ENCODE measurements at places on chromosomes 16 and 17.

- DNase-seq = no peak
Observed at GRCh38 chr16:8552487-8553221, 37.7 kb downstream of the TMEM114 start.

- peak; percentile 72 for DNase-seq
Observed at GRCh38 chr17:6651919-6652452, 424 bp downstream of the C17orf100 start.

DNA sequence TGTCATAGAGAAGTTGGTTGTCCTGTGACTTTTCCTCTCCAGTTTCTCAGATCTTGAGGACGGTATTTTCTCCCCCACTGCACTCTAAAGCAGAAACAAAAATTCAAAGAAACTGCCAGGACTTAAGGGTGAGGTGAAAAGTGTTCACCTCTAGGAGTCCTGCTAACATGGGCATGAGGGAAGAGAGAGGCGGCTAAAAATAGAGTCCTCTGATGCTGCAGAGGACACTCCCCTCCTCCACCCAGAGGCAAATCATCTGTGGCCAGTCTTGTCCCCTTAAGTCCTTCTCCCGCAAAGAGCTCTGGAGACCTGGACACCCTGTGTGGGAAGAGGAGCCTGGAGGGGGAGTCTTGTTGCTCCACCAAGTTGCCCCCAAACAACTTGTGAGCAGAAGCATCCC is 4.7 kb upstream of the DDX19A start:
- DNase-seq = no peak

DNA sequence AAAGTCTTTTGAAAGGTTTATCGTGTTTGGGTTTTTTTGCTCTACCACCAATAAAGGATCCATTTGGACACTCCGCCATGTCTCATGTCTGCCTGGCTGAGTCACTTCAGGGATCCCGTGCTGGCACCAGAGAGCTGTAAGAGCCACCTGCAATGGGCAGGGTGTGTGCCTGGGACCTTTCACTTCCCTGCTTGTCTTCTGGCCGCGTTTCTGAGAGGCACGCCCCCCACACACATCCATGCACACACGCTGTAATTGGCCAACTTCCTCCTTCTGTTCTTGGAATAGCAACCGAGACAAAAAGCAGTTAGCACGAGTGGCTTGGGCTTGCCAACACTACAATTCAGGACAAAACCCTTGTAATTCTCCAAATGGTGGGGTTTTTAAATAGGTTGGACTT is 9.8 kb upstream of the SOST start:
- peak; percentile 76 for DNase-seq

DNA sequence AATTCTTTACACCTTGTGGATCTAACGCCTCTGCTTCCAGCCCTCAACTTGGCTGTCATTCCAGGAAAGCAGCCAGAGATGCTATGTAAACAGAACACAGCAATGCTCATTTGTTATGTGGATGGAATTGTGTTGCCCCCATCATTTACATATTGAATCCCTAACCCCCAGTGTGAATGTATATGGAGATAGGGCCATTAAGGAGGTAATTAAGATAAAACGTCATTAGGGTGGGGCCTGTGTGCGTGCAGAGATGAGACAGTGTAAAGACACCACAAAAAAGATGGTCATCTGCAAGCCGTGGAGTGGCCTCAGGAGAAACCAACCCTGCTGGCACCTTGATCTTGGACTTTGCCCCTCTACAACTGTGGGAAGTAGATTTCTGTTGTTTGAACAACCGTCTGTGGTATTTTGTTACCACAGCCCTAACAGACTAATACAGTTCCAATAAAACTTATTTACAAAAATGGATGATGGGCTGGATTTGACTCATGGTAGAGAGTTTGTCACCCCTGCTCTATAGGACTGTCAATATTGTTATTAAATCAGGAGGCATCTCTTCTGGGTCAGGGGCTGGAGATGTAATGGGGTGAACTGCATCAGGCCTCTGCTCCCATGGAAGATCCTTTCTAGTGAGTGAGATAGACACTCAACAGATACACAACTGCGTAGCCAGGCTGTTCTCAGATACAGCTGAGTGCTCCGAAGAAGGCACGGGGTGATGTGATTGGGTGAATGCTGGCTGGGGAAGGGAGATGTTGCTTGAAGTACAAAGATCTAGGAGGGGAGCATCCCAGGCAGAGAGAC is 339.0 kb downstream of the SNX29 start:
- no peak for DNase-seq

DNA sequence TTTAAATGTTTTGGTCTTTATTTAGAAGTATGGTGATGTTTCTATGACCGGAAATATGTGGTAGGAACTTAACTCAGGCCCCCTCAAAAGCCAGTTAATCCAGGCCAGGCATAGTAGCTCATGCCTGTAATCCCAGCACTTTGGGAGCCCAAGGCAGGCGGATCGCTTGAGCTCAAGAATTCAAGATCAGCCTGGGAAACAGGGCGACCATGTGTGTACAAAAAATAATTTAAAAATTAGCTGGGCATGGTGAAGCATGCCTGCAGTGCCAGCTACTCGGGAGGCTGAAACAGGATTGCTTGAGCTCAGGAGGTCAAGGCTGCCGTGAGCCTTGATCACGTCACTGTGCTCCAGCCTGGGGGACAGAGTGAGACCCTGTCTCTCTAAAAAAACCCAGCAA is 10.3 kb downstream of the RSL1D1 start:
- no peak for DNase-seq

DNA sequence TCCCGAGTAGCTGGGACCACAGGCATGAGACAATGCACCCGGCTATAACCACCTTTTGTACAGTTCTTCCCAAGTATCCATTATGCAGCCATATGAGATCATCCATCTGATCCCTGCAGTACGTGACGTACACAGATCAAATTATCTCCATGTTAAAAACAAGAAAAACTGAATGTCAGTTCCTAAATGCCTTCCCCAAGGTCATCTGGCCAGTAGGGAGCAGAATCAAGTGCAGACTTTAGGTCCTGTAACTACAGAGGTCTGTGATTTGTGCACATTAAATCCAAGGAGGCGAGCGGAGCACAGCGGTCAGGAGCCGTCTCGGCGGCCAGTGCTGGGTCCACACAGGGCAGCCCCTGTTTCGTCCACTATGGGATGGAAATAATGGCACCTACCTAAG is 23.7 kb downstream of the ZCCHC14 start:
- no peak for DNase-seq

GRCh38 chr16:66484453-66485213 is 57.5 kb downstream of the BEAN1 start:
- DNase-seq = no peak

DNA sequence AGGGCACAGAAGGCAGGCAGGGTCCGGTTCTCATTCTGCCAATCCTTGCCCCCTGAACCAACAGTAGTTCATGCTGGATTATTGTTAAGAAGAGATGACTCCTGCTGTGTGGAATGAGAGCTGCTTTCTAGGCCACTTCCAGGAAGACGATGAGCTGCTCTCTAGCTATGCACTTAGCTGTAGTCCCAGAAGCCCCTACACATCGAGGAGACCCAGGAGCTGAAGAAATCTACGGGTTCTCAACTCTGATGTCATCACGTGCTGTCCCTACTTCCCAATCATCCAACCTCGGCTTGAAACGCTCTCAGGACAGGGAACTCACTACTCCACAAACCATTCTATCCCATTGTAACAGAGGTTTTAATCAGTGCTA is 29.0 kb upstream of the EMP2 start:
- DNase-seq = peak; percentile 89

- DNase-seq = peak; percentile 95
Observed at GRCh38 chr16:10579965-10580882, at the start of gene EMP2. Gene EMP2, minus strand, starts transcription at chr16:10580598. Its CDS starts 32,981 bp downstream, at chr16:10547617.

- DNase-seq = peak; percentile 21
Observed at GRCh38 chr17:52149626-52150025, 8.9 kb downstream of the CA10 start.

DNA sequence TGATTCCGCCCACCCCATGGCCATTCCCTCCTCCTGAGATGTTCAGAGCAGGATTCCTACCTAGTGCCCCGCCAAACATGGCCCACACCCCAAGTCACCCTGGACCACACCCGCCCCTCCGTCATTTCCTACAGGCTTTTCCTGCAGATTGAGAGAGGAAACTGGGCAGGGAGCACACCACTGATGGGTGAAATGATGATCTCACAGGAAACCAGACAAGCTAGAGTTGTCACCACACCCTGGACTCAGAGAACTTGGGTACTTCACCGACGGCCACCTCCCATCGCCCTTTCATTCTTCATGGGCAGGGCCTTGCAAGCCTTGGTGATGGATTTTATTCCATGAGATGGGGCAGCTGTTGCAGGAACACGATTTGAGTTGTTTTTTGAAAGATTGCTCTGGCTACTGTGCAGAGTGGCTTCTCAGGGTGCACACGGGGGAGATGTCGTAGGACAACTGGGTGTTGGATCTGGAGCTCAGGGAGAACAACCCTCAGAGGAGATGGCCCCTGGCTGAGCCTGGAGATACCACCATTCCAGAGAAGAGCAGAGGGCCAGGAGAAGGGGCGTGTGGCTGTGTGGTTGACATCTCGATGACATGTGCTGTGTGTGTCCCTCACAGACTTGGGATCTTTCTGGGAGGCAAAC is 7.4 kb upstream of the B9D1 start:
- no peak for DNase-seq

DNA sequence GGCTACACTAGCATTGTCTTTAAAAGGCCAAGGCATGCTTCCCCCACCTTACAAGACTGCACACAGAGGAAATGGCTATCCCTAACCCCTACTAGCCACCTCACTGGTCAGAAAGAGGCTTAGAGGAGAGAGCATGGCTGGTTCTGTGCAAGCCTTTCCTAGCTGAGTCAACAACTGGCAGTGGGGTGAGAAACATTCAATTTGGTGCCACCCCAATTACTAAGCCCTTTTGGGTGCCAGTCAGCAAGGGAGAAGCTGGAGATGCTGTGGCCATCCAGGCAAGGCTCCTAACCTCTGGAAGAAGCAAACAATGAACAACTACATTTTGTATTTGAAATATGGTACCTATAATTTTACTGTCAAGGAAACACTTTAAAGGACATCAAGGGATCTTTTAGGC is 4.7 kb upstream of the KAT7 start:
- no peak for DNase-seq

DNA sequence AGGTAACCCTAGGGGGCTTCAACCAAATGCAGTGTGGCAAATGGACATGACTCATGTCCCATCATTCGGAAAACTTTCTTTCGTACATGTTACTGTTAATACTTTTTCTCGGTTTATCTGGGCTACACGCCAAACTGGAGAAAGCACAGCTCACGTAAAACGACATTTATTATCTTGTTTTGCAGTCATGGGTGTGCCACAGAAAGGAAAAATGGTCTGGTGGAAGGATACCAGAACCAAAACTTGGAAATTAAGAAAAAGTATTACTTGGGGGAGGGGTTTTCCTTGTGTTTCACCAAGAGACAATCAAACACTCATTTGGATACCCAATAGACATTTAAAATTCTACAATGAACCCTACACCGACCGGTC is 23.6 kb downstream of the ALOX15B start:
- no peak for DNase-seq

GRCh38 chr17:81581758-81582157 is 29.6 kb upstream of the FAAP100 start:
- DNase-seq = no peak

GRCh38 chr17:30922235-30923030 is 688 bp downstream of the ADAP2 start:
- peak; percentile 21 for DNase-seq

DNA sequence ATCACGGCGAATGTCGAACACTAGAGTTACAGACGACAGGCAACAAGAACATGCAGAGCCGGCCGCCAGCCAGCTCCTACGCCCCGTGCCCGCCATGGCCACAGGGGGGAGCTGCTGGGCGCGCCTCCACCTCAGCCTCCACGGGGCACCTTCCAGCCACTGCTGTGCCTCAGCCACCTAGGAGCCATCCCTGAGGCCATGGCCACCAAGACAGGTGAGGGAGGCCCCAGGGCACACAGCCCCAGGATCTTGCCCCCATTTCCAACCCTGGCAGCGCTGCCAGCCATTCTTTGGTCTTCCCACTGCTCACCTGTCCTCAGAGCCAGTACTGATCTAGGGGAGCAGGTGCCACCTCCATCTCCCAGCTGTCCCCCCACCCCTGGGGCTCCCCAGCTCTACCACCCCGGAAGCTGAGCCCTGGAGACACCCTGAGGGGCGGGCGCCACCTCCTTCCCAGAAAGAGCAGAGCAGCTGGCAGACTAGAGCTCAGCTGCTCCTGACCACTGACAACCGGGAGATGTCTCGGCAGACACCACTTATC is 11.8 kb downstream of the GNPTG start:
- DNase-seq = no peak

DNA sequence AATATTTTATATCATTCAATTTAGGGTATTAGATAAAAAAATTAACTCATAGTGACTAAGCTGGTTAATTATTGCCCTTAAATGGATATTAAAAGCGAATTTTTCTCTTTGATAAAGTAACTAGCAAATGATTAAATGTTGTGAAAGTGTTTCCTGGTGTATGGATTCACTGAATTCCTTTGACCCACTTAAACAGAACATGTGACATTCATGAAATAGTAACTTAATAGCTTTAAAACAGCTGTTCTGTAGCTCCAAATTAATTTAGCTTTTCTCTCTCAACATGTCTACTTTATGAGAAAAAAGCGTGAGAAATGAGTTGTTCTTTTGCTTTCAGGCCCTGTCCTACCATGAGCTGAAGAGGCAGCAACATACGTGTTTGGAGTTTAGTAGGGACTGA is 36.4 kb upstream of the APPBP2 start:
- no peak for DNase-seq

- no peak for DNase-seq
Observed at GRCh38 chr16:28311913-28312312, 19.6 kb downstream of the SBK1 start.

- DNase-seq = no peak
Observed at GRCh38 chr16:10206865-10207264, 24.6 kb upstream of the GRIN2A start.

DNA sequence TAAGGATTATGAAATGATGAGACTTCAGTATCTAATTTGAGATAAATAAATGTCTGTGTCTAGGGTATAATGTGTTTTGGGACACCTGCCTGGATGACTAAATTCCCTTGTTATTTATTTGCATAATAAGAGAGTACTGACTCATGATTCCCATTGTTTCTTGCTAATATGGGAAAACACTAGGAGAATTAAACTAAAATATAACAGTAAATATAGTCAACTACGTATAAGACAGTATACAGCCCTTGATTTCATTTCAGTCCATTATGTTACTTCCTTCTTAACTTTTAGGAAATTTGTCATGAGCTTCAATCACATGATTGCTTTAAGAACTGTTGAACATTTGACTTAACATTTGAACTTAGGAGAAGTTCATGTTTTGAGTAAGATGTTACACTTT is 62.4 kb downstream of the VMP1 start:
- DNase-seq = peak; percentile 65

- no peak for DNase-seq
Observed at GRCh38 chr17:64097196-64097936, 32.6 kb downstream of the ERN1 start.

- no peak for DNase-seq
Observed at GRCh38 chr17:18074566-18075272, 13.0 kb upstream of the DRG2 start.
